Stimulated activated CD8-positive, alpha-beta memory T cell treated with anti-CD3 and anti-CD28 coated beads, Interleukin-7, amount 100 ng/mL, for 1 hour (primary cell): ENCODE measurements at places on chromosomes 5 and 9.

DNA sequence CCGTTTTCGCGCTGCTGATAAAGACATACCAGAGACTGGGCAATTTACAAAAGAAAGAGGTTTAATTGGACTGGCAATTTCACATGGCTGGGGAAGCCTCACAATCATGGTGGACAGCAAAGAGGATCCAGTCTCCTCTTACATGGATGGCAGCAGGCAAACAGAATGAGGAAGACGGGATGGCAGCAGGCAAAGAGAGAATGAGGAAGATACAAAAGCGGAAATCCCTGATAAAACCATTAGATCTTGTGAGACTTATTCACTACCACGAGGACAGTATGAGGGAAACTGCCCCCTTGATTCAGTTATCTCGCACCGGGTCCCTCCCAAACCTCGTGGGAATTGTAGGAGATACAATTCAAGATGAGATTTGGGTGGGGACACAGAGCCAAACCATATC is 95.0 kb downstream of the OSTF1 start:
- no peak for DNase-seq

DNA sequence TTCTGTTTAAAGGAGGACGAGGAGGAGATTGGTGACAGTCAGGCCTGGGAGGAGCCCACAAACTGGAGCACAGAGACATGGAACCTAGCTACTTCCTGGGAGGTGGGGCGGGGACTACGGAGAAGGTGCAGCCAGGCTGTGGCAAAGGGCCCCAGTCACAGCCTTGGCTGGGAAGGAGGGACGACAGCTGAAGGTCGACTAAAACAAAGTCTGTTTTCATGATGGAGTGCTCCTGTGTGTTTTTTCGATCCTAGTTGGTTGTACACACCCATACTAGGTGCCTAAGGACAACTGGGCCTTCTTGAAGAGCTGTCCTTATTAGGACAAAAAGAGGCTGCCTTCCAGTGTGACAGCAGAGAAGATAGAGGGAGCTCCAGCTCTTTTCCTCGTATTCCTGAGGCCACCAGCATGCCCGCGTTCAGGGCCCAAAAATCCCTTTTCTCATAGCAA is 2.9 kb downstream of the CCDC107 start:
- no peak for DNase-seq

- DNase-seq, result no peak
Measured at GRCh38 chr5:2658447-2658846, 93.0 kb downstream of the IRX2 start.

DNA sequence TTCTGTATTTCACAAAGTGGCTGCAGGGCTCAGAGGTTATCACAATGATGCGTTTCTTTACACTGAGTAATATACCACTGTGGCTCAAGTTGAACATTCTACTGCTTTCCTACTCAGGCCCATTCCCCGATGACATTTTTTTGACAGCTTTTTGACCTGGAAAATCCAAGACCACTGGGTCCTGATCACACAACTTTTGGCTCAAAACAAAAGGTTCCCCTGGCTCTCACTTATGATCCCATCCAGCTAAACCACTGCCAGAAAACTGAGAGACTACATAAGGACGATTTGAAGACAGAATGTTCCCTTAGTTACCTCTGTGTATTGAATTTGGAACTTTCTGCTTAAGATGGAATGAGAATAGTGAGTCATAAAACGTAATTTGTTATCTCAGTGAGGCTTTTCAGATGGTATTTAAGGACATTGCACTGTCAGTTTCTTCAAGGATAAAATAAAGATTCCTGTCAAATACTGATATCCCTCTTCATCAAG is 78.0 kb upstream of the FBXL7 start:
- no peak for DNase-seq

GRCh38 chr5:174935854-174936474 is 211.6 kb downstream of the MSX2 start:
- no peak for DNase-seq

DNA sequence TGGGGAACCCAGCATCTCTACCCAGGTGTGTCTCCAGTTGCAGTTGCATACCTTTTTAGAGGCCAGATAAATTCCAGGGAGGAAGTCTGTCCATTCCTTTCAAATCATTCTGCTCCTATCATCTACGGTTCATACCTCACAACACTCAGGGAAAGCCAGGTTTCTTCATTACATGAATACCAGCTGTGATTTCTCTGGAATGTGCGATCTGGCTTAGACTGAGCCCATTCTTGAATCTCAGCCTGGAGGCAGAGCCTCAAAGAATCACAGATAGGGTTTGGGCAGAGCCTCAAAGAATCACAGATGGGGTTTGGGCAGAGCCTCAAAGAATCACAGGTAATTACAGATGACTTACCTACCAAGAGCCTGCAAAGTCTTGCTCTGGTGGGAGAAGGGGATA is 7.2 kb downstream of the P4HA2 start:
- DNase-seq, result no peak

GRCh38 chr5:6725421-6725820 is 12.2 kb downstream of the TENT4A start:
- no peak for DNase-seq

- no peak for DNase-seq
Measured at GRCh38 chr5:151454166-151454565, 6.8 kb downstream of the SLC36A1 start.

DNA sequence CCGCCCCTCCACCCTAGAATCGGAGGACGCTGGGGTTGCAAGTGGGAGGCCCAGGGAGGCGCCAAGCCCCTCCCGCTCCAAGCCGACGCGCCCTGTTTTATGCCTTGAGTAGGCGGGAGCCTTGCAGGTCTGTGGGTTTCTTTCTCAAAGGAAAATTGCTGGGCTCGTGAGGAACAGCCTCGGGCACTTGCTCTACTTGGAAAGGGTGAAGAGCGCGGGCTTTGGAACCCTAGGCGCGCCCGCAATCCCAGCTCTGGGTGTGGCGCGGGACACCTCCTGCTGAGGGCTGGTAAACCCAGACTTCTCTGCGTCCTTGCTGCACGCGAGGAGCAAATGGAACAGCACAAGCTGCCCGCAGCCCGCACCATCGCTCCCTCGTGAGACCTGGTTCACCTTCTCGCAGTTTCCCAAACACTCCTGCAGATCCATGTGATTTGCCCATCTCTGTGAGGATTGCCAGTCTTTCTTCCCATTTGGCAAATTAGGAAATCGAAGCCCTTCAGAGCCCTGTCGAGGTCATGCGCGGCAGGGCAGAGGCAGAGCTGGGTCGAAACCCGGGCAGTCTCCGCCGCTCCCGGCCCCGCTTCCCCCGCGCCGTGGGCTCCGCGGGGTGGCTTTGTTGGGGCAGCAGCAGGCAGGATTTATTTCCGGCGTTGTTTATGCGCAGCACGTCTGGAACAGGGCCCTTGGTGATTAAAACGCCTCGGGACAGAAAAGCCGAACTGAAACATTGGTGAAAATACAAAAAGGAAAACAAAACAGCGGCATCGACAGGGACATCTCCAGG is 98.4 kb upstream of the CPLX2 start:
- DNase-seq, result no peak

- DNase-seq, result no peak
Measured at GRCh38 chr5:2663489-2663888, 88.0 kb downstream of the IRX2 start.

DNA sequence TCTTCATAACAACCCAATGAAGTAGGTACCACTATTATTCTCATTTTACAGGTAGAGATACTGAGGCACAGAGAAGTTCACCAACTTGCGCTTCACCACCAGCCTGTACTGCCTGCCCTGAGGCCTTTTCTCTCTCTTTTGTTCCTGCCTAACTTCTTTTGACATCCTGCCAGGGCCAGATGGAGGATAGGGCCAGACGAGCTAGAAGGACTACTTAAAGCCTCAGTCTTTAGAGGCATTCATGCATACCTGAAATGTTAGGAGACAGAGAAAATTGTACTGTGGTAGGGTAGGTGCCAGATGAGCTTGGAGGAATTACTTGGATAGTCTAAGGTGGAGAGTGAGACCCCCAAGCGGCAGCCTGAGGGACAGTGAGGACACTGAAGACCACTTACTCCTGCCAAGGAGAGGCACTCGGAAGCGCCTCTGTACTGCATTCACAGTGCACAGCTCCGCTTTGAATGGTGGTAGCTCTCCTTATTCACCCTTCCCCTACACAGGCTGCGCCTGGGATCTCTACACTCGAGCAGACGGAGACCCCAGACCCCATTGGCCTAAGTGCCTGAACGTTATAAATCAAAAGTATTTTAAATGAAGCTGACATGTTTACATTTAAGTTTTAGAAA is 6.2 kb upstream of the ORM1 start:
- no peak for DNase-seq

GRCh38 chr9:15203581-15203980 is 103.4 kb downstream of the TTC39B start:
- DNase-seq, result no peak

DNA sequence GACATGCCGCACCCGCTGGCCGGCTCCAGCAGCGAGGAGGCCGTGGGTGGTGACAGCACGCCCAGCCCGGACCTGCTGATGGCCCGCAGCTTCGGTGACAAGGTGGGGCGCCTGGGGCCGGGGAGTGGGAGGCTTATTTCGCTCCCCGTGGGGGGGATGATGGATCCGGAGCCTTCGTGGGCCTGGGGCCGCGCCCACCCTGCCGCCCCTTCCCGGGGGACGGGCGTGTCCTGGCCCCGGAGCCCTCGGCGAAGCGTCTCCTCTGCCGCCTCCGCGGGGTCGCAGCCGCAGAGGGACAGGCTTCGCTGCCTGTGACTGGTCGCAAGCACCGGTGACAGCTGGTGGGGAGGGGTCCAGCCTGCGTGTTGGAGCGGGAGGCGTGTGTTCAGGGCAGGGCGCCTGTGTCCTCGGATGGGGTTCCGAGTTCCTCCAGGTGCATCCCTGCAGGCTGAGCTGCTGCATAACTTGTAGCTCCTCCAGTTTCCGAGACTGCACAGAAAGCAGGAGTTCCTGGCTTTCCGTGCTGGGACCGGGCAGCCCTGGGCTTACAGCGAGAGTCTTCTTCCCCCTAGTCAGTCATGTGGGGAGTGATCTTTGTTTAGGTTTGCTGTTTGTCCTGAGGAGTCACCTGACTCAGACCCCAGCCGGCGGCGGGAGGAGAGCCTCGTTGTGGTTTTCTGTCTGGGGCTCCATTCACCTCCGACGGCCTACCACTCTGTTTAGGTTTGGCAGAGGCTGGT is 666 bp downstream of the SNX30 start:
- DNase-seq, result no peak

DNA sequence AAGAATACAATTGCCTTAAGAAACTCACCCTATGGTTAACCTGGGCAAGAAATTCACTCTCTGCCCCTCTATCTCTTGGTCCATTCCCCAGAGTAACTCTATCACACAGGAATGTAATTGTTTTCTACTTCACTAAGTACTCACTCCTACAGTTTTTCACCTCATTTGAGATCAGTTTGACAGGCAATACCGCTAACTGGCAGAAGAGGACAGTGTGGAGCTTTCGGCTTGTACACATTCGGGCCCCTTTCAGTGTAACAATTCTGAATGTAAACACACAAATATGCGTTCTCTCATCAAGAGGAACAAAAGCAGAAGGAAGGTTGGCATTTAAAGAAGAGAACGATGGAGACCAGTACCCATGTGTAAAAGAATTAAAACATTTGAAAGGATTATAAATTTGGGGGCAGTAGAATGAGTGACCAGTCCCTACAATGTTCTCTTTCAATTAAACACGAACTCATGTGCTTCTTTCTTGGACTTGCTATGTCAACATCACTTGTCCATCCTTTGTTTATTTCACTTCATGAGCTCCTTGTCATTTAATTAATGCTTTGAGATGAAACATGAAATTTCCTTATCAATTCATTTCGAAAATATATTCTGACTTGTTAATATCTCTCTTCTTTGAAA is 188.5 kb upstream of the GRAMD2B start:
- no peak for DNase-seq

DNA sequence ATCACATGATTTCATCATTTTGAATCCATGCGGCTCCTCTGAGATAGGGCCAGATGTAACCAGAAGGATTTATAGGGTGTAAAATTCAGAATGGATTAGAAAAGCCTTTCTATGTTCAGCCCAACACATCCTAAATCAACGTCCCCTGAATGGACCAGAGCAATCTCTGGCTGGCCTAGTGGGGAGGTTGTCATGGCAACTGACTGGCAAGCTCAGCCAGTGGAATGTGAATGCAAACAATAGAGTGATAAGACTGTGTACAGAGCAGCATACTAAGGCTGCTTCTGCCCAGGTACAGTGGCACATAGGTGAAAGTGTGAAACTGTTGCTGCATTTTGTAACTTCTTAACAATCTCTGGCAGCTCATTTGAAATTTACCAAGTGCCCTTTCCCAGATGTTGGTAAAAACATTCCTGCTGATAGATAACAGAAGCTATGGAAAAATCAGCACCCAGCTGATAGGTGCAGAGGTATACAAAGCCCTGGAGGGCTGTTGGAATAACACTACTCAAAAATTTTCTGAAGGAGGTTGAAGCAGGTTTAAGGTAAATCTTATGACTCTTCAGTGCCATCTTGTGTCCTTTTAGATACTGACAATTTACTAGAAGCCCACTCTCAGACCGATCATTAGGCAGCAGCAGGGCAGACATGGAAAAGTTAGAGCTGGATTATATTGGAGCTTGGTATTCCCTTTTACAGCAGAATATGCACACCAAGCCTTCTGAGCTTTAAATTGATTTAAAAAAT is 267.2 kb downstream of the RAB3C start:
- no peak for DNase-seq

GRCh38 chr9:104682642-104683041 is 11.7 kb upstream of the OR13D1 start:
- no peak for DNase-seq

DNA sequence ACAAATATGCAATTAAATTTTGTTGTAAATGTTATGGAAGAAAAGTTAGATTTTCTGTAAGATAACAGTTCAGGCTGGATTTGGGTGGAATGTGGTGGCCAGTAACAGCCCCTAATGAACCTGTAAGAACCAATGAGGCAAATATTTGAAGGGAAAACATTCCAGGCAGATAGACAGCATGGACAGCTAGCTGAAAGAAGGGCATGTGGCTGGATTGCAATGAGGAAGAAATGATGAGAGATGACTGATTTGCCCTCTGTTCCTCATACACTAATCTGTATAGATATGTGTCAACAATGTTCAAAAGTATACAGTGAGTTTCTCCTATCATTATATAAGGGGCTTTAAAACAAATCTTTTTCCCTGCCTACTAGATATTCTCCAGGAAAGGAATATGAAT is 58.8 kb downstream of the MAN2A1 start:
- DNase-seq, result no peak
